Astrocyte (in vitro differentiated cells and primary cell): ENCODE measurements at places on chromosomes 12 and 14. TPM values are rescaled to one million over a fixed set of nuclear protein-coding genes. Genes with fewer than 3 reads are reported as not detected.

- peaks cover 8% of the 10 kb centered on the region for H3K36me3 ChIP-seq
- no peaks in the 10 kb centered on the region for H3K27me3 ChIP-seq
- H3K27ac ChIP-seq = peak overlapping the region; percentile 48
- no peak for DNase-seq
- H3K4me1 ChIP-seq = peaks cover 24% of the 10 kb centered on the region
These were observed 48.4 kb downstream of the ELK3 start for GRCh38 chr12:96242597-96242996.

DNA sequence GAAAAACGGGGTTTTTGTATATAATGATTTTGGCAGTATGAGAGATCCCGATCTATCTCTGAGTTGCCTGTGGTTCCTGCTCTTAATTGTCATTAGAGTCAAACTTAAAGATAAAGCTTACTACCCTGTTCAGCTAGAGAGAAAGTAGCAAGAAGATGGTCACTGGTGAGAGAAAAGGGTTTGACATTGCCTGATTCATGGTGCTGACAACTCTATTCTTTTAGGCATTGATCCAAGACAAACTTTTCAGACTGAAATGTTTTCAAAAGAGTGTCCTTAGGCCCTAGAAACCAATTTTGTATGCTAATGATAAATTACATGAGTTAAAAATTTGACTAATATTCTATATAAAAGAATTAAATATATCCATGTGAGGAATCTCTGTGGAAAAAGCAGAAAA is 35.1 kb downstream of the PELI2 start:
- no peak for DNase-seq
- no peaks in the 10 kb centered on the region for H3K36me3 ChIP-seq
- H3K4me1 ChIP-seq = no peaks in the 10 kb centered on the region
- no peak overlapping the region for H3K4me3 ChIP-seq

DNA sequence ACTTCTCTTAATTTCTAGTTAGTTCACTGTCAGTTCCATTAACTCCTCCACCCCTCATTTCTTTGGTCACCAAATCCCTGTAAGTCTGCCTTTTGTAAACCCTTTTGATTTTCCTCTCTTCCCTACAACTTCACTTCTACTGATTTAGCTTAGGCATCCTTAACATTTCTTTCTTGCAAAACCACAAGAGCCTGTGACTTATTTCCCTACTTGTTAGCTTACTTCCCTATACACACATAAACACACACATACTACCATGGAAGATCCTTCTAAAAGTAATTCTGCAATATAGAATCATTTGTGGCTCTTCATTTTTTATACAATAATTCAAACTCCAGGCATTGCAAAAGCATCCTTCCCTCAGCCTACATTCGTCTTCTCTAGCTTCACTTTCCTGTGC is 494.3 kb upstream of the USP15 start:
- H3K4me1 ChIP-seq = no peaks in the 10 kb centered on the region
- H3K27me3 ChIP-seq = no peaks in the 10 kb centered on the region
- H3K36me3 ChIP-seq = no peaks in the 10 kb centered on the region

DNA sequence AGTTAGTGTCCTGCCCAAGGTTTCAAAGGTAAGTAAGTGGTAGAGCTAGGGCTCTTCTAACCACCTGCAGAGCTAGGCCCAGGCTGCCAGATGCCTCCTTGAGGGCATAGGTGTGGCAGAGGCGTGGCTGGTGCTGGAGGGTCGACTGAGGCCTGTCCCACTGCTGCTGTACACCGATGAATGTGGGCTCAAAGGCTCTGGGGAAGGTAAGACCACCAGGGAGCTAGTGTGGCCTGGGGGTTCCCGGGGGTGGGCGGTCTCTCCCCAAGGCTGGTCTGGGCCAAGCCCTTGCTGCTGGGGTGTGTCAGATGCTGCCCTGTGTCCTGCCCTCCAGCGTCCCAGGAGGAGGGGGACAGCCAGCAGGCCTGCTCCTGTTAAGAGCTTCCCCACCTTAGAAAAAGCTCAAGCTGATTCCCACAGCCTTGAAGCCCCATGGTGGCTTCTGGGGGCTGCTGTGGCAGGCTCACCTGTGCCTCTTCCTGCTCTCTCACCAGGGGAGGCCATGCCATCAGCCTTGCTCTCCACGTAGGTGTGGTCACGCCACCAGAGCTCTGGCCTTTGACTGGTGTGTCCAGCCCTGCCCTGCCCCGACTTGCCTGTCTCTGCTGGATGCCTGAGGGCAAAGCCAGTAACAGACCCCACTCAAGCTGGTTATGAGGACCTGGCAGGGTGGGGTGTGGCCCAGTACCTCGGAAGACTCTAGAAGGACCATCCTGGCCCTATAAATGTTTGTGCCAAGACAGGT is 36.8 kb downstream of the SH2B3 start:
- peaks cover 4% of the 10 kb centered on the region for H3K36me3 ChIP-seq
- H3K27ac ChIP-seq = peak overlapping the region; percentile 11
- no peak for DNase-seq
- H3K4me3 ChIP-seq = no peak overlapping the region

DNA sequence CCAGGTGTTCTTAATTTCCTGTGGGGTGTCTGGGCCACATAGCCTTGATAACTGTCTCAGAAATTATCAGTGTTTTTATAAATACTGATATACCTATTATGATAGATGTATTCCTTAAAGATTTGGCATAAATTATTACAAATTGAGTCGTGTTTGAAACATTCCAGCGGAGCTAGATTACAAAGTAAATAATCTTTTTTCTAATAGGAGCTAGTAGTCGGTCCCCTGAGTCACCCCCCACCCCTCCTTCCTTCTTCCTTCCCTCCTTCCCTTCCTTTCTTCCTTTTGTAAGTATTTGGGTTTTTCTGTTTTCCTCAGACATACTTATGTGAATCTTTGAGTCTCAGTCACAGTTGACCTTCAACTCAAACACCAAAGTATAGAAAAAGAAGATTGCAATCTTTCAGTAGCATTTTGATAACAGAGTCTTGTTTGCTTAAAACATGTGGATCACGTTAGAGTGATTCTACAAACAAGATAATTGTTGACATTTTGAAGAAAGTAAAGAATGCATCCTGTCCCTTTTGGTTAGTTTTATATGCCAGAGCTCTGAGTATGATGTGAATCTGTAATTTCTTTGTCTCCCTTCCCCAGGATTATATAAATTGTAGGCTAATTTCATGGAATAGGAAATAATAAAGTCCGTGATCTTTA is 264.0 kb downstream of the FUT8 start:
- no peaks in the 10 kb centered on the region for H3K36me3 ChIP-seq
- no peak overlapping the region for H3K27ac ChIP-seq
- no peak overlapping the region for H3K4me3 ChIP-seq
- H3K27me3 ChIP-seq = no peaks in the 10 kb centered on the region

GRCh38 chr12:10397296-10397695 is 7.5 kb upstream of the KLRK1 start:
- DNase-seq = no peak
- H3K36me3 ChIP-seq = no peaks in the 10 kb centered on the region
- no peaks in the 10 kb centered on the region for H3K27me3 ChIP-seq
- H3K4me1 ChIP-seq = peaks cover under 1% of the 10 kb centered on the region

The PDZRN4 gene
- not detected in 2 replicates for total RNA-seq

The TAS2R46 gene
- total RNA-seq = 0.57 and 0.96 TPM in 2 replicates
